Activated T-cell treated with anti-CD3 and anti-CD28 coated beads, Interleukin-2, amount 50 U/mL, for 48 hours (primary cell): ENCODE measurements at places on chromosomes 6 and 20.
A peak's percentile ranks its signal among the peaks of the same experiment; 100 is the strongest.

- DNase-seq = peak; percentile 59
Measured at GRCh38 chr6:42963855-42964605, 3.5 kb downstream of the GNMT start.

DNA sequence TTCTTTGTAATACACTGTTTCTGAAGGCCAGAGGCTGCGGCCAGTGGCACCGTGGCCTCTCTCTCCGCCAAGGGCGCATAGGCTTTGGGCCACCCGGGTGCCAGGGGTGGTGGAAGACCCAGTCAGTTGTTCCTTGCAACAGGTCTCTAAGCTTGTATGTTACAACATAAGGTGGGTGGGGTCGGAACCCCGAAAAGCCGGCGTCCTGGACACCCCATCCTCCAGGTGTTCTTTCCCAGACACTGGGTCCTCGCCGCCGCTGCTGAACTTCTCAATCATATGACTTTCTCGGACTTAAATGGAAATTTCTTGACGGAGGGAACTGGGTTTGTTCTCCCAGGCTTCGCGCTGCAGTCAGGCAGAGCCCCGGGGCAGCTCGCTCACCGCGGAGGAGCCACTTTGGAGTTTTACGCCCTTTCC, 983 bp upstream of the KCNQ5 start:
- peak; percentile 48 for DNase-seq

GRCh38 chr6:32815115-32815514, 1.7 kb downstream of the HLA-DOB start:
- DNase-seq = no peak

GRCh38 chr6:43695215-43695966, 7.8 kb upstream of the MRPS18A start:
- DNase-seq = no peak

DNA sequence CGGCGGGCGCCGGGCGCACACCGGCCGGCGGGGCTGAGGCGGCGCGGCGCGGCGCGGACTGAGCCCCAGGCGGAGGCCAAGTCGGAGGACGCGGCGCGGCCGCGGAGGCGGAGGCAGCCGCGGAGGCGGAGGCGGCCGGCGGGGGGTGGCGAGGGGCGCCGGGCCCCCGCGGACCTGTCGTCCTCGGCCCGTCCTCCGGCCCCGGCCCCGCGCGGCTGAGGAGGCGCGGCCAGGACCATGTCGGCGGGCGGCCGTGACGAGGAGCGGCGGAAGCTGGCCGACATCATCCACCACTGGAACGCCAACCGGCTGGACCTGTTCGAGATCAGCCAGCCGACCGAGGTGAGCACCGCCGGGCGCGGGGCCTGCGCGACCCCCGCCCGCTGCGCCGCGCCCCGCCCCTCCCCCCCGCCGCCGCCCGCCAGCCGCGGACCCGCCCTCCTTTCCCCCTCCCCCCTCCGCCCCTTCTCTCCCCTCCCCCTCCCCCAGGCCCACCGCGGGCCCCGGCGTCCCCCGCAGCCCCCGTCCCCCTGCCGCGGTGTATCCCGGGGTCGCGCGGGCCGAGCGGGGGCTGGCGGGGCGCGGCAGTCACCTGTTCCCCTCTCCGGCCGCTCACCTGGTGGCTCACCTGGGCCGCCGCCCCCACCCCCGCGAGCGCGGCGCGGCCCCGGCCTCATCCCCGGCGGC, at the start of gene AFDN:
TSS of gene AFDN (plus strand) at position 16 of the 687 bp plus-strand sequence. CDS start at position 238, 222 bp downstream.
- no peak for DNase-seq

GRCh38 chr6:136405420-136406029, 115.9 kb upstream of the BCLAF1 start:
- DNase-seq = no peak

- no peak for DNase-seq
Measured at GRCh38 chr6:97019315-97019714, 94.8 kb downstream of the KLHL32 start.

- DNase-seq = no peak
Measured at GRCh38 chr20:8388707-8389106, 256.6 kb downstream of the PLCB1 start.

GRCh38 chr6:11366183-11366933, 133.9 kb upstream of the NEDD9 start:
- DNase-seq = peak; percentile 55

- peak; percentile 61 for DNase-seq
Measured at GRCh38 chr20:21102603-21103311, 3.4 kb downstream of the LINC00237 start.

GRCh38 chr6:37105148-37106050, 64.6 kb upstream of the PIM1 start:
- DNase-seq = no peak

GRCh38 chr20:55745840-55746239, 259.5 kb downstream of the CBLN4 start:
- DNase-seq = no peak

DNA sequence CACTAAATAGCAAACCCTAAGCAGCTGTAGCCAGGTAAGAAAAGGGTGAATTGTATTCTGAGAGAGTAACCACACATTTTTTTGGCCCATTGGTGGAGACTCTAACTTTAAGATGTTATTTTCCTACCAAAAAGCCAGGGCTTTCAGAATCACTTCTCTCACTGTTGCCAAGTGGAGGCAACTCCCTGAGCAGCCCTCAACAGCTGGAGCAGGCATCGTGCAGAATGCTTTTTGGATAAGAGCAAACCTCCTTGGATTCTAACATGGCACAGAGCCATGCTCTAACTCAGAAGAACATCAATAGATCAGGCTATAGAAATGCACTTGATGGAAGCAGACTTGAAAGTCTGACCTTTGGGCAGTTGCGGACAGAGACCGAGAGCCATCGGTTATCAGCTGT, 722.2 kb upstream of the CHD6 start:
- DNase-seq = no peak

GRCh38 chr6:52976149-52976548, 18.9 kb downstream of the GSTA4 start:
- no peak for DNase-seq

- DNase-seq = peak; percentile 34
Measured at GRCh38 chr6:20877008-20877937, 343.0 kb downstream of the CDKAL1 start.

- DNase-seq = no peak
Measured at GRCh38 chr6:16624636-16625290, 136.5 kb downstream of the ATXN1 start.

DNA sequence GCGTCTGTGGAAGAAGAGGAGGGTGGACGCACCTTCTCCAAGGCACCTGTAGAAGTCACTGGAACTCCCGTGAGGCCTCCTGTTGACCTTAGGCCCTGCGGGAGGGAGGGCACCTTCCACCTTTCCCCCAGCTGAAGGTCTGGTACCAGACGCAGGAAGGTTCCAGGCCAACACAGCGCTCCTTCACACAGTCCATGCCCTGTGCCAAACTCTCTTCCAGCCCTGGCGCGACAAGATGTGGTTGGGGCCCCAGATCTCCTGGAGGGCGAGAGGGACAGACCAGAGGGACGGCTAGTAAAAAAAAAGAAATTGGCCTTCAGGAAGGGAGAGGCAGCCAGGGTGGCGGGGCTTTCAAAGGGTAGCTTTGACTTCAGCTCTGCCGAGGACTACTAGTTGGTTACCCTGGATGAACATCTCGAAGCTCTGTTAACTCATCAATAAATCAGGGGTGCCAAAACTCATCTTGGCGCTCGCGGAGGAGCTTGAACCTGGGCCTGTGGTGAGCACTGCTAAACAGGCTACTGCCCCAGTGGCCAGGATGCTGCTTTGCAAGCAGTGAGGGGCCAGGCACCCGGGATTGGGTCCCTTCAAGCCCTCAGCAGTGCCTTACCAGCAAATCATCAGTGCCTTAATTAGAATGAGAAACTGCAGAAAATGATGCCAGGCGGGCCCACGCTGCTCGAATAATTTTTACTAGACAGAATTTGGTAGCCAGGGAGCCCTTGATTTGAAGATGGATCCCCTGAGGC, 14.9 kb downstream of the AARS2 start:
- no peak for DNase-seq

GRCh38 chr6:8639928-8640649, 204.7 kb upstream of the SLC35B3 start:
- DNase-seq = no peak

DNA sequence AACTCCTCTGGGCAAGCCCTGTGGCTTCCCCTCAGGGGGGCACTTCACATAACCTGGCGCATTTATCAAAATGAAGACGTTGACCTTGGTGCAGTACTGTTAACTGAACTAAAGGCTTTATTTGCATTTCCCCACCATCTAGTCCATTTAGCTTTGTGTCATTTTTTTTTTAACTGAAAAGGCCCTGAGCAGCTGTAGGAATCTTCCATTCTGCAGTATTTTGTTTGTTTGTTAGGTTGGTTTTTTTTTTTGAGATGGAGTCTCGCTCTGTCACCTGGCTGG, 10.7 kb downstream of the TMEM181 start:
- DNase-seq = no peak

DNA sequence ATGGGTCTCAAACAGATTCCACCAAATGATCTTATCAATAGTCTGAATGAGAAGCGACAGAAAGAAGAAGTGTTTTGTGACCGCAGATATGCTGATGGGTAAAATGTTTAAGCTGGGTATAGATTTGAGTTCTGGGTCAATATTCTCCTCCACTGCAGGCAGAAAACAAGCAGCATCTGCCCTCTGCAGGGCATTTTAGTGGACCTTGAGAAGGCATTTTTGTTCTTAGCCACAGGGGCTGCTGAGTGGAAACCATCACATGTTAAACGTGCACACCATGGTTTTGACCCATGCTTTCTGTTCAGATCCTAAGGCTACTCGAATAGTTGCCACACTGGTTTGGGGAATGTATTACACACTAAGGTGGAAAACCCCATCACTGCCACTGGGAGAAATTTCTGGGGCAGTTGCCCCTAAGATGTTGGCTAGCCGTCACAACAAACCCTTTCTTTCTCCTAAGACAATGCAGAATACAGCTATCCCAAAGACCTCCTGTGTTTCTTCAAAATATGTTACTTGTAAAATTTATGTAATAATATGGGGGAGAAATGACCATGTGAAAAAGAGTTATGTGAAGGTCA, 5.5 kb downstream of the POU3F2 start:
- DNase-seq = no peak

DNA sequence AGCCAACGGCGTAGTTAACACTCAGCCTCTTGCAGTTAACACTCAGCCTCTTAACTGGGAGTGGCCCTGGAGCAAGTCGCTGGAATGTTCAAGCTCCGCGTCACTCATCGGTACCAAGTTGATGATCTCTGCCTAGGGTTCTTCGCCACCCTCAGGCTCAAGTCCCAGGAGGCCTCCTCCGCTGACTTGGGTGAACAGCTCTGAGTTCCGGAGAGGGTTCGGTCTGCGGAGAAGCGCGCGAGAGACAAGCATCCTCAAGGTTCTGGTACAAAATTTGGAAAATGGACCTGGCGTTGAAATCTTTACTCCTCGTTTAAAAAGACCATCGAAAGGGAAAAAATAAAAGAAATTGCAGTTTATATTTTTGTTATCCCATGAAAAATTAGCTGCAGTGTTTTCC, 876 bp upstream of the DSP start:
- DNase-seq = no peak

DNA sequence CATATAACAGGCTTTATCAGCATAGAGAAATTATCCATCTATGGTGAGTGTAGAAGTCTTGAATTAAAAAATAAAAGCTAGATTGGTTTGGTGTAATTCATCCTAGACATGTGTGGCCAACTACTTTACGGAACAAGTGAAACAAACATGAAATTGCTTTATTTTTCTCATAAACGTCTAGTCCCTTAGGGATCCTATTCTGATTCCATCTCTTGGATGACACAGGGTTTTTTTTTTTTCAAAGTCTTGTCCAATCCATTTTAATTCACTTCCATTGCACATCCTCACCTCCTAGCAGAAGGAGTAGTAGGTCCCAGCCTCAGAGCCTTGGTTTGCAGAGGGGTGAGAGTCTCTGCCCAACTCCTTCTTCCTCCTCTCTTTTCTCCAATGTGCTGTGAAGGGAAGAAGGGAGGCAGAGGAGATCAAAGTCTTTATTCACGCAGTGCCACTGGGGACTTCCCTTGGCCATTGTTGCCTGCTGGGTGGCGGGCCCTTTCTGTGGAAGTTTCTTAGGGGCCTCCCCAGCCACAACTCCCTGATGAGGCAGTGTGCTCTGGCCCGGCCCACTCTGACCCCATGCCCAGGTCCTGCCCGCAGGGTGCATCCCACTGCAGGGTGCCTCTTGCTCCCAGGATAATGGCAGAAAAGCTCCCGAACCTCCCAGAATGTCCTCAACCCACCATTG, 104.4 kb upstream of the SNX9 start:
- DNase-seq = no peak

- DNase-seq = no peak
Measured at GRCh38 chr6:15985379-15985959, 143.4 kb upstream of the MYLIP start.

DNA sequence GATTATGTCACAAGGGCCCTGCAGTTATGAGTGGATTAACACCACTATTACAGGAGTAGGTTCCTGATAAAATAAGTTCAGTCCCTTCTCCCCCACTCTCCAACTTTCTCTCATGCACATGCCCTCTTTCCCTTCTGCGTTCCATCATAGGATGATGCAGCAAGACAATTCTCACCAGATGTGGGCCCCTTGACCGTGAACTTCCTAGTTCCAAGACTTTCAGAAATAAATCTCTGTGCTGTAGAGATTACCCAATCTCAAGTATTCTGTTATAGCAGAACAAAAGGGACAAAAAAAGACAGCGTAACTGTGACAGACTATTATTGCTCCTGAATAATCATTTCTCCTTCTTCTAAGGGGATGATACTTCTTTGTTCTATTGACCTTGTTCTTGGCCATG, 33.8 kb upstream of the TMEM244 start:
- no peak for DNase-seq

- DNase-seq = no peak
Measured at GRCh38 chr6:11556309-11556708, 18.8 kb downstream of the TMEM170B start.

- DNase-seq = no peak
Measured at GRCh38 chr6:12457094-12457493, 166.9 kb downstream of the EDN1 start.
